ENCODE measurements at places on chromosomes 7 and 10.

- DNase-seq = no peak
Observed at GRCh38 chr10:69804775-69805174, 3.1 kb downstream of the COL13A1 start.

- DNase-seq = no peak
Observed at GRCh38 chr10:131909014-131909808, 8.4 kb downstream of the PPP2R2D start.

GRCh38 chr7:95479992-95480624 lies 5.6 kb upstream of the ASB4 start:
- no peak for DNase-seq

DNA sequence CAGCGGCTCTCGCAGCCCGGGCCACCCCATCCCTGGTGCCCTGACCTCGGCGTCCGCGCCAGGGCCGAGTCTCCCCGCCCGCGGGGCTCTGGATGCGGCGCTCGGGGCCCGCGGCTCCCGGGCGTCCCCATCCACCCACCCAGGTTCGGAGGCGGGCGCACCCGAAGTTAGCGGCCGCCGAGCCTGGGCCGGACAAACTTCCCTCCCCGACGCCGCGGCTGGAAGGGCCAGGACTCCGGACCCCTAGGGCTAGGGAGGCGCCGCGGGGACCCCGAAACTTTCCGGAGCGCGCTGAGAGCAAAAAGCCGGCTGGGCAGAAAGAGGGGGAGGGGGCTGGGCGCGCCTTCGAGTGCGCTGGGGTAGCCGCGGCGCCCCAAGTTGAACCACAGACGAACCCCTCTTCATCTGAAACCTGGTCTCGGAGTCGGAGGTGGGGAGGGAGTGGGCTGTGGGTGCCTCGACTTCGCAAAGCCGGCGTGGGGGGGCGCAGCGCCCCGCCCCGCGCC lies 3.7 kb upstream of the ELFN1 start:
- peak; percentile 11 for DNase-seq

- DNase-seq = peak; percentile 57
Observed at GRCh38 chr10:95864906-95865813, 42.6 kb upstream of the CC2D2B start.

DNA sequence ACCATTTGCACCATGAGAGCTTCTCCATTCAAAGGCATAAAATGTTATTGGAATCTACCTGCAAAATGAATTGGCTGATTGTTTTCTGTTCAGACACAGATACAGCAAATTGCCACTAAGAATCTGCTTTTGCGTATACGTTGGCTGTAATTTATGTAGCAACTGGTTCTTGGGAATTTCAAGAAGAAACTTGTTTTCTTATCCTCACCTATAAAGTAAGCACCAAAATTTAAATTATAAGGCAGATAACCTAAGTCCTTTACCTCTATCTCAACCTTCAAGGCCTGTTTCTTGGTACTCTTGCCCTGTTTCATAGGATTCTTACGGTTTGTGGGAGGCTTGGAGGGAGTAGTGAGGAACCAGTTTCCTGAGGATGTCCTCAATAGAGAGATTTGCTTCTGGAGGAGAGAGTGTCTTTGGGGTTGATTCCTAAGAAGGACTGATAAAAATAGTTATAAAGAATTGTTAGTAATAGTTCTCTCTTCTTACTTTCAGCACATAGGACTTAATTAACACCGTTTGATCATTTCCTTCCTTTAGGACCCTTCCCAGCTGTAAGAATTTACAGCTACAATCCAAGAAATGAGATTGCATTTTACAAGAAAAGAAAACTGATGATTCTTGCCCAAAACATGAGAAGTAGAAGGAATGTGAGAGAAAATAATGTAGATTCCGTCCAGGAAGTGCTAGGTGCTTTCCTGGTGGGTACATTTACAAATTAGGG lies 2.0 kb downstream of the STAMBPL1 start:
- DNase-seq = no peak

DNA sequence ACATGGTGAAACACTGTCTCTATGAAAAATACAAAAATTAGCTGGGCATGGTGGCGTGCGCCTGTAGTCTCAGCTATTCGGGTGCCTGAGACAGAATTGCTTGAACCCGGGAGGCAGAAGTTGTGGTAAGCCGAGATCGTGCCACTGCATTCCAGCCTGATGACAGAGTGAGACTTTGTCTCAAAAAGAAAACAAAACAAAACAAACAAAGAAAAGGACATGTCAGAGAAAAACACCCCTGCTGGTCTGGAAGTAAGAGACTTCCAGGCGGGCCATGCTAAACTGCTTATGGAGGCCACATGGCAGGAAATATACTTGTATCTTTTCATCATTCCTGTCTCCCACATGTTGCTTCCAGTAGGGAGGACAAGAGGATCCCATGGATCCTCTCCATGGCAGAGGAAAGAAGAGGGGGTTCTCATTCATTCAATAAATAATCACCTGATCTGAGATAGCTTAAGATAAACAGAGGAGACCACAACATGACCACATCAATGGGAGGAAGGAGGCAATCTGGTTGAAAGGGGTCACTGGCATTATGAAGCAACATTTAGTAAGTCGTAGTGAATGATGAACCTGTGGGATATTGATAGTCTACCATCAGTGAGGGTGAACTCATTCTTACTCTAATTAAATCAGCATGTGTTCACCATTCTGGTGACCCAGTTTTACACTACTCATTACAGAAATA lies 60.5 kb upstream of the ZNF138 start:
- DNase-seq = no peak

- no peak for DNase-seq
Observed at GRCh38 chr10:33186150-33186549, 148.3 kb downstream of the NRP1 start.

GRCh38 chr7:10696064-10696463 lies 277.6 kb upstream of the PHF14 start:
- DNase-seq = no peak
